Stimulated activated CD8-positive, alpha-beta memory T cell treated with anti-CD3 and anti-CD28 coated beads, Interleukin-15, amount 100 ng/mL, for 48 hours (primary cell): ENCODE measurements at places on chromosomes 2 and 18.

GRCh38 chr2:12596771-12597170 is 120.0 kb upstream of the TRIB2 start:
- DNase-seq: no peak

DNA sequence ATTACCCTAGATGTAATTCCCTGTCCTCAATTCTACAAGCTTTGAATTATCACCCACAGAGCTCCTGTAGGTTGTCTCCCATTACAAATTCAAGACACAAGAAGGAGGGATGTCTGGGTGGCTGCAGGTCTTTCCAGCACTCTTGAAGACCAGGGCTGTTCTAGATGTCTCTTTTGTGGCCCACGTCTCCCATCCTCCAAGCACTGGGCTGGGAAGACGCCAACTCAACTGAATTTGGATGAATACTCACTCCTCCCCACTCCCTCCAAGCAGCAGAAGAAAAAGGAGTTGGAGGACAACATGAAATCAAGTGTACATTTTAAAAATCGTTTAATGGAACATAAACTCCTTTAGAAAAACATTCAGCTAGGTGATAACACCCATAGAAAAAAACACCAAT is 31.2 kb downstream of the SMAD7 start:
- no peak for DNase-seq

- DNase-seq: no peak
Observed at GRCh38 chr2:219010162-219010756, 17.0 kb upstream of the CRYBA2 start.

DNA sequence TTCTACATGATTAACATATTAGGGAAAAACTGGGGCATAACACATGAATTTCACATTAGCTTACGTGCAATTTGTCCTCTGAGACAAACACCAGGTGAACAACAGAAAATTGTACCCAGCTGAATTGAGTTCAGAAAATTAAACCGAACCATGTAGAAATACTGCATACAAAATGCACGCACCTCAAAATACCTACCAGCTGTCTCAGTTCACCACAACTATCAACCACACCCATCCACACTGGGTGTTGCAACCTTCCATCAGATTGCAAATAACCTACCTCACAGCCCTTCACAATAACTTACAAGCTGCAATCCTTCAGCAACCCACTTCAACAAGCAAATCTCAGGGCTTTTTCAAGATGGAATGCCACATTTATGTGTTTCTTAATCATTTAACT is 55.9 kb downstream of the UNC50 start:
- DNase-seq: no peak

- no peak for DNase-seq
Observed at GRCh38 chr2:162734866-162735265, 103.7 kb downstream of the KCNH7 start.

- DNase-seq: no peak
Observed at GRCh38 chr2:45626387-45627221, 15.5 kb upstream of the SRBD1 start.

- no peak for DNase-seq
Observed at GRCh38 chr18:67402543-67402942, 114.0 kb downstream of the DSEL start.

DNA sequence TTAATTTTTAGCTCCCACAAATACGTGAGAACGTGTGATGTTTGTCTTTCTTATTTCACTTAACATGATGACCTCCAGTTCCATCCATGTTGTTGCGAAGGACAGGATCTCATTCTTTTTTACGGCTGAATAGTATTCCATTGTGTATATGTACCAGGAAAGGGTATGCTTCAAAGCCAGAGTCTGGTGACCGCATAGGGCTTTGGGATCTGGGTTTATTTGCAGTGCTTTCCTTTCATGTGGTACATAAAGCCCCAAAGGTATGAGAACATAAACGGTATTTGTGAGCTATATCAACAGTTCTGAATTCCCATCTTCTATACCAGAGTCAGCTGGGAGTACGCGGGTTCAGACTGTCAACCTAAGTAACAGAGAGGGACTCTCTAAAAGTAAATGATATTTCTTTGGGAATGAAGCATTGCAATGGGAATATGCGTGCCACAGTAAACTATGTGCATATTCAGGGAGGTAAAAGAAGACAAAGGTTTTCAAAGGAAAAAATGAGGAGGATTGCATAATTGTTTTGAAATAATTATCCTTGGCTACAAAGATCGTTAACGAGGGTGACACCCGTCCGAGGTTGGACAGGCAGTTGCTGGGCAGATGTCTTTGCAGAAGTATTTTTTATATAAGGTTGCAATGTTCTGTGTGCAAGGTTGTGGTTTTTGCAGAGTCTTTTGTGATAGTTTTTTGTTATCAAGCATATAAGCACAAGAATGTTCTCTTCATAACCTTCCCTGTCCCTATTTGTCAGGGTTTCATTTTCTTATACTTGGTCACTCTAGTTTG is 24.4 kb downstream of the CRYGD start:
- DNase-seq: no peak

DNA sequence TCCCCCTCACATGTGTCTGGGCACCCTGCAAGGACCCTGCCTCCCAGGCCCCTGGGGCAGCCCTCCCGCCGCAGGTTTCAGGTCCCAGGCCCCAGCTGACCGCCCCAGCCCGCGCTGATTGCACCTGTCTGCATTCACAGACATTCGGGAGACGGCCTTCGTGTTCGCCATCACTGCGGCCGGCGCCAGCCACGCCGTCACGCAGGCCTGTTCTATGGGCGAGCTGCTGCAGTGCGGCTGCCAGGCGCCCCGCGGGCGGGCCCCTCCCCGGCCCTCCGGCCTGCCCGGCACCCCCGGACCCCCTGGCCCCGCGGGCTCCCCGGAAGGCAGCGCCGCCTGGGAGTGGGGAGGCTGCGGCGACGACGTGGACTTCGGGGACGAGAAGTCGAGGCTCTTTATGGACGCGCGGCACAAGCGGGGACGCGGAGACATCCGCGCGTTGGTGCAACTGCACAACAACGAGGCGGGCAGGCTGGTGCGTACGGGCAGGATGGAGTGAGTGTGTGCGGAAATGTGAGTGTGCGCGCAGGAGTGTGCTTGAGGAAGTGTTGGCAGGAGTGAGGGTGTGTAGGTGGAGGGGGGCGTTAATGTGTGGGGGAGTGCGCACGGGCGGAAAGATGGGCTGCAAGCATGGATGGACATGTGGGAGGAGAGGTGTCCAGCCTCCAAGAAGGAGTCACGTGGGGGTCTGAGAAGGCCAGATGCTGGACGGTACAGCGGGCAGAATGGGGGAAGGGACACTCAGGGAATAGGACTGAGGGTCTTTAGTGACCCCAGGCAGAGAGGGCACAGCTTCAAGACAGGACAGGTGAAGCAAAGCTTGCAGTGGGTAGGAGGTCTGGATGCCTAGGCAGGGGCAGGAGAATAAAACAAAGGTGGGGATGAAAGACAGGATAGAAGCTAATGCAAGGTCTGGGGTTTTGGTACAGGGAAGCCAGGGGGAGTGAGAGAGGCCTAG is 9.0 kb upstream of the WNT10A start:
- DNase-seq: no peak

GRCh38 chr2:175929850-175930249 is 72.2 kb downstream of the LNPK start:
- no peak for DNase-seq

DNA sequence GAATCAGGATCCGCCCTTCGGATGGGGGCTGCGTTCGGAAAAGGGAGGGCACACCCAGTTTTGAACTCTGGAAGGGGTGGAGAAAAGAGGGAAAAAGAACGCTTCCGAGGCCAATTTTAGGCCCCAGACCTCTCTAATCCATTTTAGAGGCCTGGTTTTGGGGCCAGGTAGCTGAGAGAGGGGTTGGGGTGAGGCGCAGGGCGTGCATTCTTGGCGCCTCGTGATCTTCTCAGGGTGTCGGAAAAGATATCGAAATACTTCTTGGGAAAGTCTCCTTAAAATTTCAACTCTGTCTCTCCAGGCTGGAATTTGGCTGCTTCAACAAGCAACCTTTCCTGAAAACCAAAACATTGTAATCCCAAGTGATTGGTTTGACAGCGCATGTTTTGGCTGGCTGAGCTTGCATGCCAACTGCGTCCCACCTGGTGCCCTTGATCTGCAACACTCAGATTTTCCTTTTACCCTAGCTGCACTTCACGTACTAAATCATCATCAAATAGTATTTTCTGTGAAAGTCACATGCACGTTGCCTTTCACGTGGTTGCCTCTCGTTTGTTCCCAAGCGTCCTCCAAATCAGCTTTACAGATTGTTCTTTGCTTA is 864 bp upstream of the XPO1 start:
- peak; percentile 19 for DNase-seq

DNA sequence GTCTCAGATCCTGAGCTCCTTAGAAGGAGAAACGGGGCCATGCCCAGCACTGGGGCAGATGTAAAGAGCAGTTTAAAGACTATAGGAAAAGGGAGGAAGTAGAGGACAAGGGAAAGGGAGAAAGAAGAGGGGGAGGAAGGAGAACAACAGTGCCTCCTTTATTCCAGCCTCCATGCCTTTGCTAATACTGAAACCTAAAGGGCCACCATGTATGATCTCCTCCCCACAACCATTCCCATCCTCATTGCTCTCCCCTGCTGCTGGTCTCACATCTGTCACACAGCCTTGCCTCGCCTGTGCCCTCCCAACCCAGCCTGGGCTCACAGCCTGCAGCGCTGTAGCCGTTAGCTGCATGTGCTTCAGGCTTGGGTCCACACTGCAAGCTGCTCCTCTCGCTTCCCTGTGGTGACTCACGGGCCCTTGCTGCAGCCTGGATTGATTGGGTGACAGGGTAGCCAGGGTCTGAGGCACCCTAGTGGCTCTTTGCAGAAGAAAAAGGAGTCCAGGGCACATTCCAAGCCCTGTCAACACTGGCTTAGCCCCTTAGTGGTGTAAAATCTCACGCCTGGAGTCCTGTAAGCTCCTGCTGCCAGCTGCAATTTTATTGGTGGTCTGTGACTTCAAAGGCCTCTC is 281.9 kb downstream of the SRBD1 start:
- DNase-seq: no peak

- no peak for DNase-seq
Observed at GRCh38 chr18:47917923-47918610, 12.4 kb downstream of the SMAD2 start.

- no peak for DNase-seq
Observed at GRCh38 chr2:134900151-134900550, 18.5 kb upstream of the CCNT2 start.

- DNase-seq: no peak
Observed at GRCh38 chr2:133841900-133842299, 273.6 kb upstream of the NCKAP5 start.

GRCh38 chr2:154507186-154507585 is 191.3 kb upstream of the KCNJ3 start:
- no peak for DNase-seq
